ENCODE measurements at places on chromosomes 1 and 21.

- DNase-seq, result no peak
Measured at GRCh38 chr1:116951200-116951935, 41.7 kb downstream of the PTGFRN start.

- DNase-seq, result no peak
Measured at GRCh38 chr1:247829656-247830055, 5.7 kb upstream of the OR14A16 start.

DNA sequence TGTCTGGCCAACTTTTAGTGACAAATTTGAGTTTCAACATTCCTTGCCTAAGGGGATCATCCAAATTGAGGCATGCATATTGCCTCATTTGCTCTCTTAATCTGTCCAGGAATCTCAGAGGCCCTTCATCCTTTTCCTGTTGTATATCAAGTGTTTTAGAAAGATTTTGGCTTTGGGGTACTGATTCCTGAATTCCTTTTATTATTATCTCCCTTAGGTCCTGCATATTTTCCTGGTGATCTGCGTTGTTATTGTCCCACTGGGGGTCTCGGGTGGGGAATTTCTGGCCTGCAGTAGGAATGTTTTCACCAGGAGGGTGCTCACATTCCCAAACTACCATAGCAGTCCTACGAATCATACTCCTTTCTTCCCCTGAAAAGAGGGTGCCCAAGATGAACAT is 4.4 kb upstream of the AADACL3 start:
- no peak for DNase-seq

DNA sequence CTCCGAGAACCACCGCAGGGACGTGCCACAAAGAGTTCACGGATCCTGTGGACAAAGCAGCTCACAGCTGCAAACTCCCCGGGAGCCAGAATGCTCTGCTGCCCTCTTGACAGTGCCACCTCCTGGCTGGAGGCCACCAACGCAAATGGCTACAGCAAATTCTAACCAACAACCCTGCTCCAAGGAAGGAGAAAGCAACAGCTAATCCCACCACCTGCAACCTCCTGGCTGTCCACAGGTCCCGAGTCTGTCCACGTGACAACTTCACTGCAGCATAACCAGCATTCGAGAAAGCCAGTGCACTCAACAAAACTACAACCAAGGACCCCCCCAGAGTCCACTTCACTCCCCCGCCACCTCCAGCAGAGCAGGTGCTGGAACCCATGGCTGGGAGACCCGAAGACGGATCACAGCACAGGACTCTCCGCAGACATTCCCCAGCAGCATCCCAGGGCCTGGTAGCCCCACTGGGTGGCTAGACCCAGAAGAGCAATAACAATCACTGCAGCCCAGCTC is 17.3 kb downstream of the POFUT2 start:
- no peak for DNase-seq

DNA sequence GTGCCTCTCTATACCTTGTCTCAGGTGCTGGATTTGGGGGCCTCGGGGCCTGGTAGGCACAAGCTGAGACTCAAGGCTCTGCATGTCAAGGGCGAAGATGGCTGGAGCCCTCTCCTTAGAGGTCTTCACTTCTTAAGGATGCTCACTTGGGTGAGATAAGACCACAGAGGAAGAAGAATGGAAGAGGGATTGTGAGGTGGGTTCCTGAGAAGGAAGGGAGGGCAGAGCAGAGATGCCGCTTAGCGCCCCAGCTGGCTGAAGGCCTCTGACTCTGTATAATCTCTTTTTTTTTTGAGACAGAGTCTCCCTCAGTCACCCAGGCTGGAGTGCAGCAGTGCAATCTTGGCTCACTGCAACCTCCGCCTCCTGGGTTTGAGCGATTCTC is 32.2 kb downstream of the SOX13 start:
- DNase-seq, result no peak

DNA sequence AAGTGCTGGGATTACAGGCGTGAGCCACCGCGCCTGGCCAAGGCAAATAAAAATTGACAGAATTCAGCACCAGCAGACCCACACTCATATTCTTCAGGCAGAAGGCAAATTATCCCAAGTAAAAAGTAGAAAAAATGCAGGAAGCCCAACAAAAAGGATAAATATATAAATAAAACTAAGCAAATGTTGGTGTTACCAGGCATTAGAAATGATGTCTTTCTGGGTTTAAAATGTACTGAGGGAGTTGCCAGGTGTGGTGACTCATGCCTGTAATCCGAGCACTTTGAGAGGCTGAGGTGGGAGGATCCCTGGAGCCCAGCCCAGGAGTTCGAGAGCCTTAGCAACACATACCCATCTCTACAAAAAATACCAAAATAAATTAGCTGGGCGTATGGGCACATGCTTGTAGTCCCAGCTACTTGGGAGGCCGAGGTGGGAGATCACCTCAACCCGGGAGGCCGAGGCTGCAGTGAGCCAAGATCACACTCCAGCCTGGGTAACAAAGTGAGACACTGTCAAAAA is 6.3 kb downstream of the INTS11 start:
- DNase-seq, result no peak

DNA sequence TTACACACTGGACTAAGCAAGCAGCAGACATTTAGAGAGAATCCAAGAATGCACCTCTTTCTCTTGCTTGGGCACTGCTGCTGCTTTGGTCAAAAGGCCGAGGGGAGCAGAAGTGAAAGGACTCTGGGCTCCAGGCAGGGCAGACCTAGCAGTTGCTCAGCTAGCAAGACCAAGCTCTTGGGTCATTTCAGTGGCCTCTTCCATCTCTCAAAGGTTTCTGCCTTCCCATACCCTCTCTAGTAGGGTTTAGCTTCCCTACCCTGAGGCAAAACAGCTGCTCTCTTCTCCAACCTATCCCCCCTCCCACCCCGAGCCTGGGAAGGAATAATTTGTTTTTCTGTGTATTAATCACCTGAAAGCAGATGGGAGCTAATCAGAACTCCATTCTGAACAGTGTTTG is 25.8 kb downstream of the TFAP2E start:
- no peak for DNase-seq

DNA sequence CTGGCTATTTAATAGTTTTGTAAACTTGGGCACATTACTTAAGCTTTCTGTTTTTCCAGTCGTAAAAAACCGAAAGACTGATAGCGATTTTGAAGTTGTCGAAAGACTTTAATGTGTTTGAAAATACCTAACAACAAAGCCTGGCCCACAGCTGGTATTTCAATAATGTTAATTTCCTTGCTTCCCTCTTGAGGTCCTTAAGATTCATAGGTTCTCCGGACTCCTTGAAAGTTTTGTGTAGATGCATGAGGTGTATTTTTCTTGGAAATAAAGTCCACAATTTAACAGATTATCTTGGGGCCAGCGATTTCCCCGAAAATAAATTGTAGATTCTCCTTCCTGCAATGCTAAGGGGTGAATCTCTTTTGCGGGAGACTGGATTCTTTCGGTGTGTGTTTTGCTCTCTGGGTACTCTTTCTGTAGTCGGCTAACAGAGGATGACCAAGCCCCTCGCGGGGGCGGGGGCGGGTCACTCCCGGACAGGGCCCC is 735 bp upstream of the YTHDF2 start:
- DNase-seq, result no peak

- no peak for DNase-seq
Measured at GRCh38 chr1:33903210-33903589, 39.3 kb downstream of the HMGB4 start.

DNA sequence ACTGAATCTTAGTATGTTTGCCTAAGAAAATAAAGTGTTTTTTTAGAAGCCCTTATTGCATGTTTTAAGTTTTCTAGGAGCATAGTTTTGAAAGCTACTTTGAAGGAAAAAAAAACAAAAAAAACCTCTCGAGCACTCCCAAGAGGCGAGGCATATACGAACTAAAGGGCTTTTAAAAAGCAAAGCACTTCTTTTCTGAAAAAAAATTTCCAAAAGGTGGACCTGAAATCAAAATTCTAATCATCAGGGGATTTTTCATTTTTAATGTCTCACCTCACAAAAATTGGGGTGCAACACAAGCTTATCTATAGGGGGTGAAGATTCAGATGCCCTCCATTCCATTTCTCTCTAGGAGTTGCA is 594 bp downstream of the GLMN start:
- DNase-seq, result no peak
